ENCODE measurements at places on chromosomes 7 and 10. TPM values are rescaled to one million over a fixed set of nuclear protein-coding genes. Genes with fewer than 3 reads are reported as not detected.

The PHKG1 gene
- total RNA-seq = 0.22 TPM

The WDFY4 gene
- total RNA-seq = not detected

The SUN3 gene
- total RNA-seq = not detected

The ST8SIA6 gene
- total RNA-seq = 0.23 TPM

The STAG3 gene
- 0.69 TPM for total RNA-seq

The COL28A1 gene
- 0.40 TPM for total RNA-seq

The NME8 gene
- total RNA-seq = not detected

The LIPK gene
- not detected for total RNA-seq

The LIPM gene
- not detected for total RNA-seq

The LEP gene
- total RNA-seq = not detected

The ATOH7 gene
- 0.58 TPM for total RNA-seq

The SPRN gene
- 0.12 TPM for total RNA-seq

The STOX1 gene
- 1.2 TPM for total RNA-seq

The EFCAB10 gene
- not detected for total RNA-seq

The HIP1 gene
- 10.6 TPM for total RNA-seq

The TBXAS1 gene
- 11.1 TPM for total RNA-seq

GRCh38 chr7:133275446-133276095, 22.7 kb downstream of the EXOC4 start:
- no peak for DNase-seq

GRCh38 chr10:44725404-44725803, 185.7 kb upstream of the TMEM72 start:
- no peak for DNase-seq

GRCh38 chr7:23389701-23390100, 80.6 kb downstream of the IGF2BP3 start:
- no peak for DNase-seq

DNA sequence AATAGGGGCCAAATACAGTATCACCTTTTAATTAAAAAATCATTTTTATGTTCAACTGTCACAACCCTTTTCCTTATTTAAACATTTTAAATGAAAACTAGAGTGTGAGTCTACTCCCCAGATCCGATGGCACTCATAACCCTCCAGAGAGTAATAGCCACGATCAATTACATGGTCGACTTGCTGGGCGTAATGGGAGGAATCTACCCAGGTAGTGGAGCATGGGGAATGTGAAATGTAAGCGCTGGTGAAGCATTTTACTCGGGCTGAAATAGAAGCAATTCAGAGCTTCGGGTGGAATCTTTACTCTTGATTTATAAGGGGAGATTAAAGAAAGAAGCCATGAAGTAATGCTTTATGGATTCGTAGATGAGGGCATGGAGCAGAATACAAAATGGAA, 321.9 kb downstream of the ACTR3B start:
- DNase-seq = no peak

DNA sequence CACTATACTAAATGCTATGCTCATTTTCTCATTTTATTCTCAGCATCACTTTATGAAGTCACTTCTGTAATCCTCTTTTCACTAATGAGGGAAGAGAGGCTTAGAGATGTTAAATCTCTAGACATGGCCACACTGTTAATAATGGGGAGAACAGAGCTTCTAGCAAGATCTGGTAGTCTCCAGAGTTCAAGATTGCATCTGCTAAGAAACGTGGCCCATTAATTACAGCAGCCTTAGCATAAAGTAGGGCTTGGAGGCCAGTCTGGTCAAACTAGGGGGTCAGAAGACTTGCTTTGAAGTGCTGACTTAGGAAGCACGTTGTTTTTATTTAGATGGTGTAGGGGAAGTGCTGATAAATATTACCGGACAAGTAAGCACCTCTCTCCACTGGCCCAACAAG, 29.3 kb downstream of the ARL4A start:
- DNase-seq = no peak

GRCh38 chr7:42746214-42746613, 165.7 kb downstream of the C7orf25 start:
- peak; percentile 2 for DNase-seq

GRCh38 chr10:84095811-84096497, 43.4 kb upstream of the GHITM start:
- DNase-seq = no peak

DNA sequence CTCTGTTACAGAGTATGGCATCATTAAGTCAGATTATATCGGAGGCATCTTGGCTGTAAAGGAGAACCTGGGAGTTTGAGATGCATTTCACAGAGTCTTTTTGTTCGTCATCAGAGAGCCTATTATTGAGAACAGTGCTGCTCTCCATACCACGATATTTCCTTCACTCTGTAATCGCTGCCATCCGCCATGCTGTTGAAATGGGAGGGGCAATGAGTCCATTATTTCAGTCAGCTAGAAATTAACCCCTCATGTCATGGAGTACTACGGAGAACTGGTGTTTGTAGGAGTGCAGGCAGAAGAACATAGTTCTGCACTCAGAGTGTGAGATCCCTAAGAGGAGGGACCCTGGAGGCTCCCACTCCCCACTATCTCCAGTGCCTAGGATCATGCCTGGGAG, 59.2 kb downstream of the SLC16A12 start:
- DNase-seq = no peak

GRCh38 chr7:1508277-1508758, 4.1 kb upstream of the INTS1 start:
- no peak for DNase-seq

DNA sequence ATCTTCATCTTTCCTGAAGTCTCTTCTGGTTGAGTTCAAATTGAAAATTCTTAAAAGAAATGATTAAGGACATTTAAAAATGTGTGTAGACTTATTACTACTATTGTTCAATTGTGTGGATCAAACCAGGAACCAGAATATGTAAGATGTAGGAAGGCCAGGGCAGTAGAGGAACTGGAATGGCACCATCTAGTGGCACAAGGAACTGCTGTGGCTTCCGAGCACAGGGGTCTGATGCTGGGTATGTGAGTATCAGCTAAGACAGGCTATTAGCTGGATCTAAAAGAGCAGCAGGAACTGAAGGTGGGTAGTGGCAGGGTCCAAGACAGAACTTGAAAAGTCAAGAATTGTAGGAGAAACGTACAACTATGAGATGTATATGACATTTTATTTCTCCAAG, 247.3 kb downstream of the SEMA3A start:
- DNase-seq = no peak

DNA sequence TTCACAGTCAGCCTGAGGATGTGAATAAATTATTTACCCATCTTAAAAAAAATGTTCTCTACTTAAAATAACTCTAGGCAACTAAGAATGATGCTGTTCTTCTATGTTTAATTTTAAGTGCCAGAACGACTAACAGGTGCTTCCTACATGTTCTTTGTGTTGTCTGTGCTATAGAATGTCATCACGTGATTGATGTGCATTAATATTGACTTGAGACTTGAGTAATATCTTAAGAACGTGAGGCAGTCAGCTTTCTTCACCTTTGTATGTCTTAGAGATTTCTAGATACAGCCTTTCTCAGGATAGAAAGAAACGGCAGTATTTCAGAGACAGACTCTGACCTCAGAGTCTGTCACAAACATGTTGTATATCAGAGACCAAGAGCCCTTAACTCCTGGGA, 274.6 kb downstream of the KCND2 start:
- DNase-seq = no peak

DNA sequence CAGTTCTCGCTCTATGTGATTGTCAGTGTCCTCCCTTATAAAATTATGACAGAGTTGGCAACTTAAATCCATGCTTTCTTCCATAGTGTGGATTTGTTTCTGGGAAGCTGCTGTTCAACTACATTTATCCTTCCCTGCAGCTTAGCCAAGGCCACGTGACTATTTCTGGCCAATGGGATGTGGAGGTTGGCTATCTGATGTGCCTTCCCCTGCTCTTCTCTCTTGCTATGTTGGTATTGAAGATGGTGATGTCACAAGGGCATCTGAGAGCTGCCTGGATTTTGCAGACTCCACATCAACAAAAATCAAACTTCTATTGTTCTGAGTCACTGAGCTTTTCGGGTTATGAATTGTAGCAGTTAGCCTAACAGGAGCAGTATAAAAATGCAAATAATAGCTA, 164.9 kb upstream of the RHOBTB1 start:
- no peak for DNase-seq

GRCh38 chr7:149741629-149742028, 31.8 kb downstream of the ZNF467 start:
- DNase-seq = no peak

- no peak for DNase-seq
Observed at GRCh38 chr10:11337516-11337915, 273.9 kb downstream of the USP6NL start.

DNA sequence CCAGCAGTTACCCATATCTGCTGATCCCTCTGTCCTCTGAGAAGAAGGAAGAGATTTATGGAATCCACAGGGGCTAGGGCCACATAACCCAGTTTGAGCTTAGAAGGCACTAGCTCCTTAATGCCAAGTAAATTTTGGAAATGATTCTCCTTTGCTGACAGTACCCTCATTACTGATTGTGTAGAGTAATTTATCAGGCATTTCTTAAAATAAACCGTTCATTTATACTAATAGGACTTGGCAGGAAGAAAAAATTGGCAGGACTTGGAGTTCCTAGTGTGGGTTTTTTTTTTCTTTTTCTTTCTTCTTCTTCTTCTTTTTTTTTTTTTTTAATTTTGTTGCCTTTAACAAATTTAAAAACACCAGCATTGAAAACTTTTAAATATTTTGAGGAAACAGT, 645.7 kb downstream of the SUGCT start:
- no peak for DNase-seq

- no peak for DNase-seq
Observed at GRCh38 chr7:48311464-48312100, 140.3 kb downstream of the ABCA13 start.

DNA sequence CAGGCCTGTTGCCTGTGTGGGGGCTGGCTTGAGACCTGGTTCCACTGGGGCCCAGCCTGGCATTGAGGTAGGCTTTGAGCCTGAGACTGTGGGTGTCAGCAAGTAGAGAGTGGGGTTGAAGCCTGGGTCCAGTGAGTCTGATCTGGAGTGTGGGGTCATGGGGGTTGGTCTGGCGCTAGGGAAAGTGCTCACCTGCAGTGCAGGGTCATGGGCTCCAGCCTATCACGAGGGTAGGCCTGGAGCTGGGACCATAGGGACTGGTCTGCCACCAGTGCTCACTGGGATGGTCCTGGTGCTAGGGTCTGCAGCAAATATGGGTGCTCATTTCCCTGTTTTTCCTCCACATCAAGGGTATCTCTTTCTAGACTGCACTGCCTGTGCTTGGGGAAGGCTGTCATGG, 95.4 kb upstream of the KLF14 start:
- no peak for DNase-seq

GRCh38 chr10:43202224-43202656, 64.0 kb downstream of the CSGALNACT2 start:
- no peak for DNase-seq

- DNase-seq = no peak
Observed at GRCh38 chr7:148146346-148146745, 444.2 kb upstream of the C7orf33 start.

DNA sequence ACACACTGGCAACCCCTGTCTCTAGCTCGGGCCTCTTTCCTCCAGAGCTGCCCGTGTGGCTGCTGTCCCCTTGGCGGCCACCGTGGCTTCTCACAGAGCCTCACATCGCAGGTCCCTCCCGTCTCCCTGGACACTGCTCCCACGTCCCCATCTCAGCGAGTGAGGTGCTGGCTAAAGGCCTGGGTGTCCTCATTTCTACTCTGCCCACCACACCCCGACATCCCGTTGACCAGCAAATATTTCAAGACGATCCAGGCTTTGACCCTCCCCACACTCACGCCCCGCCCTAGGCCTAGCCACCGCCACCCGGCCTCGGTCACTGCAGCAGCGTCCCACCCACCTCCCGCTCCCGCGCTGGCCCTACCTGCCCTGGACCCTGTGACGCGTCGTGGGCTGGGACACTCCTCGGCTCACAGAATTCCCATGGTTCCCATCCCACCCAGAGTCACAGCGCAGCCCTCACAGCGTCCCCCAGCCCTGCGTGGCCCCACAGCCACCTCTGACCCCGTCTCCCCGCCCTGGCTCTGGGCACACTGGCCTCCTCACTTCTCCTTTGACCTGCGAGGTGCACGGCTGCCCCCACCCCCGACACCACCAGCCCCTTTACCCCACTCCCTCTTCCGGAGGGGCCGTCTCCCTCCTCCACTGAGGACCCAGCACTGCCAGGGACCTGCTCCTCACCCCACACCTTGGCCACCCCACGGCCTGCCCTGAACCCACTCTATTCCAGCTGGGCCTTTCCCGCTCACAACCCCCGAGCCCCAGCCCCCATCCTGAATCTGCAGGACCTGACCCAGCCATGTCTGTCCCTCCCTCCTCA, 6.9 kb downstream of the ADAP1 start:
- DNase-seq = no peak

DNA sequence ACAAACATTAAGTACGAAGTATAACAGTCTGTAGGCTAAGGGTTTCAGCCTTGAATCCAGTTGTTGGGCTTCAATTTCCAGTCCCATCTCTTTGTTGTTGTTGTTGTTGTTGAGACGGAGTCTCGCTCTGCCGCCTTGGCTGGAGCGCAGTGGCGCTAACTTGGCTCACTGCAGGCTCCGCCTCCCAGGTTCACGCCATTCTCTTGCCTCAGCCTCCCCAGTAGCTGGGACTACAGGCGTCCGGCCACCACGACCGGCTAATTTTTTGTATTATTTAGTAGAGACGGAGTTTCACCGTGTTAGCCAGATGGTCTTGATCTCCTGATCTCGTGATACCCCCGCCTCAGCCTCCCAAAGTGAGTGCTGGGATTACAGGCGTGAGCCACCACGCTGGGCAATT, 464.9 kb downstream of the ANKRD7 start:
- no peak for DNase-seq

DNA sequence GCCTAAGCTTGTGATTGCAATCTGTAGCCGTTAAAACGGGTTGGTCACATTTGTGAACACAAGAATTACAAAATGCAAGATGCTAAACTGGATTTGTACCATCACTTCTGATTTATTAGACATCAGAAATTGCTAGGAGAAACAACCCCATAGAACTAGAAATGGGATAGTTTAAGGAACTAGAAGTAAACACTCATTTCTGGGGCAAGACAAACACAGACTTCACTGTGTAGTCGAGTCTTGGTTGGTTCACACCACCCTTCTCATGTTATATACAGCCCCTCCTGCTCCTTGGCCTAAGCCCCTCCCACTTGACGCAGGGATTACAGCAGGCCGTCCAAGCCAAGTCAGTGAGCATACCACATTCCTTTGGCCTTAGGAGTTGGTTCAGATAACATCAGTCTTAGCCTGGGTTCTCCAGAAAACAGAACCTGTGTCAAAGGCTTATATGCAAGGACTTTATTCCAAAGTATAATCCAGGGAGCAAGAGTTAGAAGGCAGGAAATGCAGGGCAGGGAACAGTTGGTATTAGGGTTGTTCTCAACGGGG, 2.0 kb upstream of the NRAP start:
- DNase-seq = no peak

DNA sequence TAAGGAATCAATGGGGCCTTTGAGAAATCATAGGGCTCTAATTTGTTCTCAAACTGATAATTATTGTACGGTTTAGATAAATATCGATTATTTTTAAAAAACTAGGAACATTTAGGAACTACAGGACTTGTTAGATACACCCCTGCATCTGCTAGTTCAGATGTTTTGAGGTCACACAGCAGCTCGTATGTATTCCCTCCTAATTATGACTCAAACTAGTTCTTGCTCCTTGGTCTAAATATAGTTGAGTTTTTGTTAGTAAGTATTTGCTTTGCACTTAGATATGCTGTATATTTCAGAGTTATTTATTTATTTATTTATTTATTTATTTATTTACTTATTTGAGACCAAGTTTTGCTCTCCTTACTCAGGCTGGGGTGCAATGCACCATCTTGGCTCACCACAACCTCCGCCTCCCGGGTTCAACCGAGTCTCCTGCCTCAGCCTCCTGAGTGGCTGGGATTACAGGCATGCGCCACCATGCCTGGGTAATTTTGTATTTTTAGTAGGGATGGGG, 22.7 kb downstream of the PTER start:
- DNase-seq = no peak
